MM.1S (cell line): ENCODE measurements at places on chromosomes 2 and 18.

- DNase-seq = no peak
Measured at GRCh38 chr2:56185582-56186046, 1.8 kb downstream of the CCDC85A start.

- no peak for DNase-seq
Measured at GRCh38 chr2:148702475-148702874, 57.9 kb downstream of the EPC2 start.

DNA sequence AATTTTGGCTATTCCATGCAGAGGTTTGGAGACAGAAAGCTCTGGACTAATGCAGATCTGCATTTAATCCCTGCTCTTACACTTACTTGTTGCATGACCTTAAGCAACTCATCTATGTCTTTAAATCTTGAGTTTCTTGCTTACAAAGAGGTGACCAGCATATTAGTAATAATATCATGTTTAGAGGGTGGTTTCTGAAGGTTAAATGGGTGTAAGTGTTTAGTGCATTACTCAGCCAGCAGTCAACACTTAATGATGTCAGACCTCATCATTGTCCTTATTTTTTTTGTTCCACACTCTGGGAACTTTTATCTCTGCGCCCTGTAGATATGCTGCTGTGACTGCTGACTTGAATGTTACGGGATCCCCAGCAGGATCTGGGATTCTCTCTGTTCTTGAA, 1.7 kb downstream of the IL1RL1 start:
- no peak for DNase-seq

GRCh38 chr2:24912523-24912922, 7.5 kb downstream of the ADCY3 start:
- no peak for DNase-seq

DNA sequence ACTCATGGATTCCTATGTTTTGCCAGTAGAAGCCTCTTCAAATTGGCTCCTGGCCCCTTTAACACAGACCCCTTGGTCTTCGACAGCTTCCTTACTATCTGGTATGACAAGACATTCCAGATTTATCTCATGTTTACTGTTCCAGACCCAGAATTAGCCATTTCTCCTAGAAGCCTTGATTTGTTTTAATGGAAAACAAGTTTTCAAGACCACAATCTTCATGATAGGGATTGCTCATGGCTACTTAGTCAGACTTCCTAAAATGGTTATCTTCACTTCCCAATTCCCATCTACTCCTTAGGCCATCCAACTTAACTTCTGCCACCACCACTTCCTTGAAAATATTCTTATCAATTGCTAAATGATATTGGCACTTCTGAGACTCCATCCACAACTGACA, 63.2 kb downstream of the TTC32 start:
- DNase-seq = no peak

- no peak for DNase-seq
Measured at GRCh38 chr2:45918463-45919159, 267.1 kb downstream of the PRKCE start.

DNA sequence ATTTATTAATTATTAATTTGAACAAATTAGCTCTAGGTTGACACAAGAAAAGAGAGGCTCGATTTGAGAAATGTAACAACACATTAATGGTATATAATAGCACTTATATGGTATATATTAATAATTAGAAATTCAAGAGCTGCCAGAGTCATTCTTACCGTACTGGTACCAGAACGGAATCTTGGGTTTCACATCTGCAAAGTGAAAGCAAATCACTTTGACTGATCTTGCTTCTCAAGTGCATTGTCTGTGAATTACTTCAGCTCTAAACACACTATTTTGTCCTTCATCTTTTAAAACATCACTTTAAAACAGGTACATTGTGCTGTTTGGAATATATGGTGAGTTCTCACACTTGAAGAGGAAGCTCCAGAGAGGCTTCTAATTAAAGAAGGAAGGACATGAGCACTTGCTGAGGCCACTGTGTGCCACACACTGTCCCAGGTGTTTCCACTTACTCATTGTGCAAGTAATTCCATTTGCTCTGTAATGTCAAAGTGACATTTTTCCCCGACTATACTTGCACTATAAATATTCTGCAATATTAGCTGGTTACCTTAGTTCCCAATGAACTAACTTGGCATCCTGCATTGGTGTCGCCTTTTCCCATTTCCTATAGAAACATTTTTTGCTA, 85.8 kb downstream of the PLA2R1 start:
- DNase-seq = no peak

- no peak for DNase-seq
Measured at GRCh38 chr2:106282462-106283170, 88.5 kb upstream of the UXS1 start.

DNA sequence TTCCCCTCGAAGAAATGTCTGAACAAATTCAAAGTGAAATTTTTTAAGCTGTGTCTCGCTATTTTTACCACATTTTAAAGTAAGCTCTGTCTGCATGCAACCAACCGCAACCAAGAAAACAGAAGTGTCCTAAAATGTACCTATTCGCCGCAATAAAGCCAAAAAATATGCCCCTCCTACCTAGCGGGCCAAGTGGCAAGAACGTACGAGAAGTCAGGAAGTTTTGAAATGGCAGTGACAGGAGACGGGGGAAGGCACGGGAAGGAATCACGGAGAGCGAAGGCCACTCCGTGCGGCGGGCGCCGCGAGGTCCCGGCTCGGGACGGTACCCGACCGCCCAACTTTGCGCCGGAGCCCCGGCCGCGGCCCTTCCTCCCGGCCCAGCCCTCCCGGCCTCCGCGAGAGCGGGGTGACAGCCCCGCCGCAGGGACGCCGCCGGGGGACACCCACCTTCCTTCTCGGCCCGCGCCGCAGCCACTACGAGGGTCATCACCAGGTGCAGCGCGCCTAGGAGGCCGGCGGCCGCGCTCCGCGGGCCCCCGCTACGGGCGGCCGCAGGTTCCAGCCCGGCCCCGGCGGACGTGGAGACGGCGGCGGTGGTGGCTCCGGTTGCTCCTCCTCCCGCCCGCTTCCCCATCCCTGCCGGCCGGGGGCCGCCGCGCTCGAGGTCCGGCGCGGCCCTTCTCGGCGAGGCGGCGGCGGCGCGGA, 568 bp downstream of the TMEM131 start:
- peak; percentile 81 for DNase-seq
